GM23248 (cell line): ENCODE measurements at places on chromosomes 1 and 21.

DNA sequence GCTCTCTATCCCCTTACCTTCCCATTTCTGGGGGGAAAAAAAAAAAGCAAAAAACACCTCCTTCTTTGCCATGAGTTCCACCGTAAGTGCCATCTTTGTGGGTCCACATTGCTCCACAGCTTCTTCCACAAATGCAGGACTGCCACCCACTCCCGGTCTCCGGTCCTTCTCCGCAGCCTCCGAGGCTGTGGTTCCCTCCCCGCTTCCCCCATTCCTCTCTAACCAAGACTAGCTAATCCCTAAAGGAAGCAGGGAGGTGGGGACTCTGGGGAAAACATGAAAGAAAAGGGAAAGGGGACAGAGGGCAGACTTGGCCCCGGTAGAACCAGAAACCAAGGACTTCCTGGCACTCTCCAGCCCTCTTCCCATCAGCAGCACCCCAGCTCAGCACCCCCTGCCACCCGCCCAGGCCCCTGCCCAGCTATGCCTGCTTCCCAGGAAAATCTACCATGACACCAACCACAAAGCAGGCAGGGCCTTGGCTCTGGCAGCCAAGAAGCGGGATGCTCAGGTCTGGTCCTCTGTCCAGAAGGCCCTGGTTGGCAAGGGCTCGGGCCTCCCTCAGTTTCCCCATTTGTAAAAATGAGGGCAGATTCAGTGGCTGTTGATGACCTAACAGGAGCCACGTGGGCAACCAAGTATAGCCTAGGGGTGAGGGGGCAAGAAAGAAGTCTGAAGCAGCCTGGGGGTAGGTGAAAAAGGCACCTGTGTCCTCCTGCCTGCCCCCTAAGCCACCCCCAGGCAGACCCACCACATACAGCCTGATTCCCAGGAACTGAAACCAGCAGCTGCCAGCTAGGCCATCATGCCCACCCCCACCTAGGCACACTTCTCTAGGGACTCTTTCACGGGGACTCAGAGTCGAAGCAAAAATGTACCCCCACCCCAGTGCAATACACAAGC is 2.5 kb downstream of the EPHA2 start:
- no peaks in the 10 kb centered on the region for H3K27me3 ChIP-seq
- H3K4me1 ChIP-seq, result peaks cover 42% of the 10 kb centered on the region
- H3K36me3 ChIP-seq, result peaks cover 13% of the 10 kb centered on the region; the same call in 1 of the 2 replicates

GRCh38 chr1:156120318-156120717 is 5.8 kb downstream of the LMNA start:
- DNase-seq, result peak; percentile 17
- H3K4me3 ChIP-seq, result peak overlapping the region; percentile 100
- peaks cover 10% of the 10 kb centered on the region; the same call in 1 of the 2 replicates for H3K36me3 ChIP-seq
- H3K4me1 ChIP-seq, result peaks cover 61% of the 10 kb centered on the region
- peak overlapping the region; percentile 100 for H3K27ac ChIP-seq

DNA sequence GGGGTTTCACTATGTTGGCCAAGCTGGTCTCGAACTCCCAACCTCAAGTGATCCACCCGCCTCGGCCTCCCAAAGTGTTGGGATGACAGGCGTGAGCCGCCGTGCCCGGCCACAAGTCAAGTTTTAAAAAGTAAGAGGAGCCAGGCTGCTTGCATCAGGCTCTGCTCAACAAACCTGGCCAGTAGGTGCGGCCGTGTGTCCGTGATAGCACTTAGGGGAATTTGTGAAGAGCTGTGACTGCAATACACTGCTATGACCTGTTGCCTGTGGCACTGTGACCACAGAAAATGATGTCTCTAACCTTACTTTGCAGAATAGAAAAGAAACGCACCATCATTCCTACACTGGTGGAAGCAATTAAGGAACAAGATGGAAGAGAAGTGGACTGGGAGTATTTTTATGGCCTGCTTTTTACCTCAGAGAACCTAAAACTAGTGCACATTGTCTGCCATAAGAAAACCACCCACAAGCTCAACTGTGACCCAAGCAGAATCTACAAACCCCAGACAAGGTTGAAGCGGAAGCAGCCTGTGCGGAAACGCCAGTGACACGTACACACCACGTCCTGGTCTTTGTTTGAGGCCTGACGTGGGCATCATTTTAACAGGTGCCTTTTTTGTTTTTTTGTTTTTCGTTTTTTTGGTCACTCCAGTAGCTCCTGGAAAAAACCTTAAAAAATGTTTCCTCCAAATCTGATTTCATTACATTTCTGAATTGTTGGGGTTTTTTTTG is 16.7 kb downstream of the C1orf174 start:
- no peak overlapping the region for H3K27ac ChIP-seq
- no peak for DNase-seq
- H3K27me3 ChIP-seq, result no peaks in the 10 kb centered on the region
- no peak overlapping the region for H3K4me3 ChIP-seq

- H3K4me1 ChIP-seq, result peaks cover 7% of the 10 kb centered on the region
- peaks cover 82% of the 10 kb centered on the region for H3K36me3 ChIP-seq
- H3K27ac ChIP-seq, result no peak overlapping the region
- no peaks in the 10 kb centered on the region for H3K27me3 ChIP-seq
Observed at GRCh38 chr1:114720492-114720891, 3.9 kb upstream of the NRAS start.

GRCh38 chr1:193366764-193367507 is 180.5 kb upstream of the B3GALT2 start:
- H3K4me1 ChIP-seq, result no peaks in the 10 kb centered on the region
- H3K27ac ChIP-seq, result no peak overlapping the region
- H3K36me3 ChIP-seq, result no peaks in the 10 kb centered on the region
- H3K27me3 ChIP-seq, result no peaks in the 10 kb centered on the region
- no peak overlapping the region for H3K4me3 ChIP-seq
- no peak for DNase-seq

- H3K27ac ChIP-seq, result no peak overlapping the region
- H3K4me1 ChIP-seq, result no peaks in the 10 kb centered on the region
Observed at GRCh38 chr1:245153081-245153551, 1.7 kb upstream of the KIF26B start.
